ENCODE measurements at places on chromosomes 13 and 19.
A peak's percentile ranks its signal among the peaks of the same experiment; 100 is the strongest.

DNA sequence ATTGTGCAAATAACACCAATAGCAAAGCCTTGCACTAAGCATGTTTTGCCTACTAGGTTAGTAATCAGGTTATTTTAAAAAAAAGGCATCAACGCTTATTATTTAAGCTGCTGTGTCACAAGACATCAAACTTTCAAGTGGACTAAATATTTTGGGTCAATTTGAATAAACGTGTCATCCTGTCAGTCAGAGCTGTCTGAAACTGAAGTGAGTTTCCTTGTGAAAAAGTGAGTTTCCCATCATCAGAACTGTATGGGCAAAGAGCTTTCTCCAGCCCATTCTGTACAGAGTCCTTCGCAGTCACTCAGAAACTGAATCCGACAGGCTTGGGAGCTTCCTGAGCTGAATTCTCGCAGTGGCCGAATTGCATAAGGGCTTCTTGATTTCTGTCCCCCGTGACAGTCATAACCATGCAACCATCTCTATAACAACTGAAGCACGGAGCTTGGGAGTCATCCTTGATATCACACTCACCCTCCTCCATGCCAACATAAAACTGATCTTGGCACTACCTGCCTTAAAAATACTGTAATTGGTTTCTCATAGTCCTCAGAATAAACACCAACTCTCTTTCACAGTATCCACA, 139.8 kb downstream of the MIPEP start:
- DNase-seq: no peak

DNA sequence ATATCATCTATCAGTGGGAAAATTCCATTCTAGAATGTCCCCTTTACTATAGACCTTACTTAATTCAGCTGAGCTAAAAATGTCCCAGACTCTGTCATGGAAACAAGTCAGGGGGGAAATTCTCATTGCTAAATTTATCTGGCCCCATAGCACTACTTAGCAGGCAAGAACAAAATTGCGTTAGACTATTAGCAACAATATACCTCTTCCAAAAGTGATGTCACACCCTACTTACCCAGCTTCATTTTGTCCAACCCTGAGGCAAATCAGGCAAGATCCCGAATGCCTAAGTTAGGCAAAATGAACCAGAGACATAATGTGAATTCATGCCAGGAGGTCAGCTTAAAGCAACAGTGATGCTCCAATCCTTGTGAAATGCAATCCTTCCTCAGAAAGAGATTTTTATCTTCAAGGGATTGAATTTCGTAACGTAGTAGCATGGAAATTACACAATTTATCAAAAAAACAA, 93.7 kb downstream of the FRY start:
- DNase-seq: peak; percentile 28

DNA sequence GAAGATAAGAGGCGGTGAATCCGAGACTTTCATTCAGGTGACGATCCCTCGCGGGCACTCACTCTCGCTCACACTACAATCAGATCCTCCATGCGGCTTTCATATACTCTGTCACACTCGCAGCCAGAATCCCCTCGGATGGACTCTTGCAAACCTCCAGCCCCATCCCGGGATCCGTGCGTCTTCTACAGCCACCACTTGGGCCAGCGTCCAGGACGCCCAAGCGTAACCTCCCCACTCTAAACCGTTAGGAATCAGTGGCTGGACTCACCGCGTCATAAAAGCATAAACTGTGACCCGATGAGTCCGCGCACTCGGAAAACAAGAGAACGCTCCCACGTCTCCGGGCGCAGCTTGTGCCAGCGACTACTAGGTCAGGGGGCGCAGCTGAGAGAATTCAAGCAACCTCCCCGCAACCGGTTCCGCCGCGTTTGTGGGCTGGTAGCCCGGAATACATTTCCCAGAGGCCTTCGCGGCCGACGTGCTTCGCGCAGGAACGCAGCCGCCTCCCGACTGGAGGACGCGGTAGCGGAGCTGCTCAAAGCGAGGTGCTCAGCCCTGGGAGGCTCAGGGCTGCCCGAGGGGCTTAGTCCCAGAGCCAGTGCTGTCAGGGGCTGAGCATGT, 27.6 kb downstream of the ZNF607 start:
- DNase-seq: peak; percentile 81

DNA sequence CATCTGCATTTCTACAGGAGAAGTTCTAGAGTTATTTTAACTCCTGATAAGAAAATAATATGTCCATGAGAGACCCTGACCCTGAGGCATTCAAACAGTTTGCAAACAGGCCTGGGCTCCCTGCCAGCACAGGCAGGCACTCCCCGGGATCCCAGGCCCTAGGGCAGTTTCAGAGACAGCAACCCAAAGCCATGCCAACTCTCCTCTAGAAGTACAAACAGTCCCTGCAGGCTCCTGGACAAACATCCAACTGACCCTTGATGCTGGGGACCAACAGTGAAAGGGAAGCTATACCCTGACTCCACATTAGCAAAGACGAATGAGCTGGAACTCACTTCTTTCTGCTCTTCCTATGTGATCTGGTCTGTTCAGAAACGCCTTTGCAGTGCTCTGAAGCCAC, 44.8 kb downstream of the CCDC70 start:
- no peak for DNase-seq

DNA sequence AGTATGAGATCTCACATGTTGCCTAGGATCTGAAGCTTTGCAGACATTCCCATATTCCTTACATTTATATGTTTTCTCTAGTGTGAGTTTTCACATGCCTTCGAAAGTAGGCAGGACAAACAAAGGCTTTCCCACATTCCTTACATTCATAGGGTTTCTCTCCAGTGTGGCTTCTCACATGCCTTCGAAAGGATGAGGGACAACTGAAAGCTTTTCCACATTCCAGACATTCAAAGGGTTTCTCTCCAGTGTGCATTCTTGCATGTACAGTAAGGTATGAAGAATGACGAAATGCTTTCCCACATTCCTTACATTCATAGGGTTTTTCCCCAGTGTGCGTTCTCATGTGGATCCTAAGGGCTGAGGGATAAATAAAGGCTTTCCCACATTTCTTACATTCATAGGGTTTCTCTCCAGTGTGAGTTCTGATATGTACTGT, 14.2 kb downstream of the ZNF699 start:
- DNase-seq: peak; percentile 9

- no peak for DNase-seq
Measured at GRCh38 chr13:50388481-50388880, 373.2 kb downstream of the KCNRG start.

DNA sequence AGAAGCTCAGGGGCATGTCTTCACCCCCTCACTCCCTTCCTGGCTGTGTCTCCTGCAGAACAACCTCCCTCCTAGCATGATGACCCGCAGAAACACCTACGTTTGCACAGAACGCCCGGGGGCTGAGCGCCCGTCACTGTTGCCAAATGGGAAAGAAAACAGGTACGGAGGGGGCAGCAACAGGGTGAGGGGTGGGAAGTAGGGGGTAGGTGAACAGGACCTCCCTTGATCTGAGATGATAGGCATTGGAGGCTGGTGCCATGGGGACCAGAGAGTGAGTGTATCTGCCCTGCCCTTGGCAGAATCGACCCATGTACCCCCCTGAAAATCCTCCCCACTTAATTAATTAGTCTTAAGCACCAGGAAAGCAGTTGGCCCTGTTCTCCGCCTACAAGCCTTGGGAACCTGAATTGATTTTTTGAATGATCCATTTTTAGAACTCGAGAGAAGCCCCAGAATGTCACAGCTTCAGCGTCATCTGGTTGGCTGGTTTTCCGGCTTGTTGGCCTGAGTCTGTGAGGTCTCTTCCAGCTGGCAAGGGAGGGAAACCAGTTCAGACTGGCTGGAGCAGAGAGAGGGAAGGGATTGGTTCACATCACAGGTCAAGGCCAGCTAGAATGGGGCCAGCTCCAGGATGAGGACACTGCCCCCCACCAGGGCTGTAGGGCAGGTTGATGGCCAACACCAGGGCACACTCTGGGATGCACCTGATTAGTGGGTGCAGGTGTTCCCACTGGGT, 28.2 kb downstream of the CKM start:
- no peak for DNase-seq

DNA sequence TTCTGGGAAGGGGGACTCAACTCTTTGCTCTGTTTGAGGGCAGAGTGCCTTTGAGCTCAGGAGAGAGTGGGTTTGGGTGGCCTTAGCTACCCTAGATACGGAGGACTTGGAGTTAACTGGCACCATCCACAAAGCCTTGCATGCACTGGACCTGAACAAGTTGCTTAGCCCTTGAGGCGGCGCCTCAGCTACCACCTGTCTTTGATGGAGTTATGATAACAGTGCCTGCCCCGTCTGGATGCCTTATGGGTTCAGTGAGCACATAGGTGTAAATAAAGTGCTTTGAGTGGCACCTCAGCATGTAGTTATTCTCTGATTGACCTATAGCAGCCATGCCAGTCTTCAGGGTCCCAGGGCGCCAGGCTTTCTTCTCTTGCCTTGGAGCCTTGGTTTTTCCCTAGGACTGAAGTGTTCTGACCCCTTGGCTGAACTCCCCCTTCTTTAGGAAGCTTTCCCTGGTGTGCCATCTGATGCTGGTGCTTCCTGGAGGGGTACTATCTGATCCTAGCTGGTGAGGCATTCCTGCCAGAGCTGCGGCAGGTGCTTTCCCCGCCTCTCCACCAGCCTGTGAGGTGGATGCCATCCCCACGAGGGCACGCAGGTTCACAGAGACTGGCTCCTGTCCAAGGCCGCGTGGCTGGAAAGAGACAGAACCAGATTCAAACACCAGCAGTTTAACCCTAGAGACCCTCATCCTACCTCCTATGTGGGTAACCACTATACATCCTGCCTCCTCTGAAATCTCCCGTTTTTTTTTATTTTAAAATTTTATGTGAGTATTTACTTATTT, 5.8 kb downstream of the BCKDHA start:
- DNase-seq: no peak

- DNase-seq: no peak
Measured at GRCh38 chr19:34244611-34245299, 9.6 kb upstream of the GARRE1 start.

- DNase-seq: no peak
Measured at GRCh38 chr13:53112522-53112921, 83.9 kb downstream of the OLFM4 start.

GRCh38 chr19:18377026-18377425, 8.9 kb upstream of the GDF15 start:
- no peak for DNase-seq

DNA sequence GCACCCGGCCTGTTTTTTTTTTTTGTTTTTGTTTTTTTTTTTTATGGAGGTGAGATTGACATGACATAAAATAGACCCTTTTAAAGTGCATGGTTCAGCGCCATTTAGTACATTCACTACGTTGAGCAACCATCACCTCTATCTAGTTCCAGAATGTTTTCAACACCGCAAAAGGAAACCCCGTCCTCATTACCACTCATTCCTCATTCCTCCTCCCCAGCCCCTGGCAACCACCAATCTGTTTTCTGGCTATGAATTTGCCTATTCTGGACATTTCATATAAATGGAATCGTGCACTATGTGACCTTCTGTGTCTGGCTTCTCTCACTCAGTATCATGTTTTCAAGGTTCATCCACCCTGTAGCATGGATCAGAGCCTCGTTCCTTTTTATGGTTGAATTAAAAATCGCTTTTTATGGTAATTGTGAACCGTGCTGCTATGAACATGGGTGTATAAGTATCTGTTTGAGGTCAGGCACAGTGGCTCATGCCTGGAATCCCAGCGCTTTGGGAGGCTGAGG, 9.9 kb upstream of the ADGRE5 start:
- no peak for DNase-seq

GRCh38 chr19:13120031-13120430, 2.0 kb downstream of the NACC1 start:
- DNase-seq: no peak

DNA sequence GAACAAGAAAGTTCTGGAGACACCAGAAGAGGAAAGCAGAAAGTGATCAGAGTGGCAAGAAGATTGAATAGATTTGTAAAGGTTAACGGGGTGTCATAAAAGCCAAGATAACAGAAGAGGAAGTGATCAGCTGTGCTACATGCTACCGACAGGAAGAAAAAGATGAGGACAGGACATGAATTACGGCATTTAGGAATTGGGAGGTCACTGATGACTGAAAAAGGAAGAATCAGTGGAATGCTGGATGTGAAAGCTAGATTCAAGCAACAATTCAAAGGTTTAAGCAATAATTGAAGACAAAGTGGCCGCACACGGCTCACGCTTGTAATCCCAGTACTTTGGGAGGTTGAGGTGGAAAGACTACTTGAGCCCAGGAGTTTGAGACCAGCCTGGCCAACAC, 15.1 kb downstream of the ZNF160 start:
- peak; percentile 4 for DNase-seq

- DNase-seq: no peak
Measured at GRCh38 chr13:109144693-109145437, 515.5 kb downstream of the MYO16 start.

- DNase-seq: no peak
Measured at GRCh38 chr13:107808389-107808788, 406.9 kb downstream of the LIG4 start.

DNA sequence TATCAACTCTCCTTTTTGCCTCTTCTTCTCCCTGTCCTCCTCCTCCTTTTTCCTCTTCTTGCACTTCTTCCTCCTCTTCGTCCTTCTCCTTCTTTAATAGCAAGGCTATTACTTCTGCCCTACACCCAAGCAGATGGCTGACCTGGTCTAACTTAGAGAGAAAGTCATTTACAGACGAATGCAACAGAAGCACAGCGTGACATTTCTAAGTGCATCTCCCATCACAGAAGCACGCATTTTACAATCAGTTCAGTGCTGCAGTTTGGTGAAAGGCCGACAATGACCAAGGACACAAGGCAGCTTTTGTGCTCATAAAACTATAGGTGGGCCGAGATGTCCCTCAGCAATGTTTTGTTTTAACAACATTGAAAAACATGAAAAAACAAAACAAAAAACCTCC, 231.5 kb downstream of the FGF14 start:
- DNase-seq: no peak

DNA sequence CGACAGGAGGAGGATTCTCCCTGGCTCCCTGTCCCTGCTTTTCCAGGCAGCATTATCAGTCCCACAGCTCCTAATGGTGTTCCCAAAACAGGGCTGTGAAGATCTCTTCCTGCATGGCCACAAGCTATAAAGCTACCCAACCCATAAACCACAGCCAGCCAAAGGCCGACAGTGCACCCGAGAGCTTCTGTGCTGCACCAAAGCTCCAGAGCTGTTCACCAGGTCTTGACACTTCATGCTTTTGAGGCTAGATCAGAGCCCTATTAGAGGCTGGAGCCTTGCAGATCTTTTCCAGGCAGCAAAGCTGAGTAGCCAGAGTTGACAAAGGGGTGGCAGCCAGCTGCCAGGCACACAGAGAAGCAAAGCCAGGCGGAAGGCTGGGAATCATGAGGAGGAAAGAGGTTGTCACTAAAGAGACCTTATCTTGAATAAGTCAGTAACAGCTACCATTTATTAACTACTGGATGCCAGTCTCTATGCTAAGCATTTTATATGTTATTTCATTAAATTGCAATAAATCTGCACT, 180.4 kb downstream of the KATNAL1 start:
- no peak for DNase-seq

DNA sequence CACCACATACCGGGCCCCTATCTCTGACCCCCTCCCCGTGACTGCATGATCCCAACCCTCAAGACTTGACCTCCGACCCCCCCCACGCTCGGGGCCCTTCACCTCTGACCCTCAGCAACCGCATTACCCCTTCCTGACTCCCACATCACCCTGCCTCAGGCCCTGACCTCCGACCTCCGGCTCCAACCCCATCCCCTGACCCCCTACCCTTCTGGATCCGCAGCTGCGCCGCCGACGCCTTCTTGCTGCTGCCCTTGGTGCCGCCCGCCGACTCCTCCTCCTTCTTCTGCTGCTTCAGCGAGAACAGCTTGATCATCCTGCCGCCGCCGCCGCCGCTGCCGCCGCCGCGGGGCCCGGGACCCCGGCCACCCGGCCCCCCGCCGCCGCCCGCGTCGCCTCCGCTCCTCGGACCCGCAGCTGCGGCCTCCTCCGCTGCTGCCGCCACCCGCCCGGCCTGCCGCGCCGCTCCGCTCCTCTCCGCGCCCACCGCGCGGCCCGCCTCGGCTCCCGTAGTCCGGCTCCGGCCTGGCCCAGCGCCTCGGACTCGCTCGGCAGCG, at the start of gene UBE2M:
Gene UBE2M, minus strand, starts transcription at position 546 of the 557 bp plus-strand sequence. Its CDS starts 230 bp downstream, at position 316.
- DNase-seq: no peak
